Bronchial epithelial cell (primary cell): ENCODE measurements at places on chromosomes 13 and 19.
A peak's percentile ranks its signal among the peaks of the same experiment; 100 is the strongest.

DNA sequence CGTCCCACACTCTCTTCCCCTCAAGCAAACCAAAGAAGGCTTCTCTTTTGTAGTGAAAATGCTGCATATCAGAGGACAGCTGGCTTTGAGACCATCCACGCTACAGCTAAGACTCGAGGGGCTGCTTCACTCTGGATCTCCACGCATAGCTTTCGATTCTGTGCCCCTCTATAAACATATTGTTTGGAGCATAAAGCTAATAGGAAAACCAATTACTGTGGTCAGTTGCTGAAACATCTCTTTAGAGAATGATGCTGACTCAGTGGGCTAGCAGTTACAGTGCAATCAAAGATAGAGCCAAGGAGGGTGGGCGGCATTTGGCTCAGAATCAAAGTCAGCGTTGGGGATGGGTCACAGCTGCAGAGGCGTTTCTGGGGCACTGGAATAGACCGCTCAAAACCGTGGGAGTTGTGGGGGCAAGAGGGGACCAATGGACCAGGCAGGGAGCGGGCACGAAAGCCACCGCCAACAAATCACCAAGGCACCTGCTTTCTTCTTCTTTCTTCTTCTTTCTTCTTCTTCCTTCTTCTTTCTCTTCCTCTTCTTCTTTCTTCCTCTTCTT lies 76.7 kb downstream of the RASL11A start:
- DNase-seq: no peak

- DNase-seq: peak; percentile 52
Observed at GRCh38 chr19:2602391-2603181, 99.9 kb downstream of the GNG7 start.

- no peak for DNase-seq
Observed at GRCh38 chr13:59679254-59679653, 484.5 kb downstream of the DIAPH3 start.

DNA sequence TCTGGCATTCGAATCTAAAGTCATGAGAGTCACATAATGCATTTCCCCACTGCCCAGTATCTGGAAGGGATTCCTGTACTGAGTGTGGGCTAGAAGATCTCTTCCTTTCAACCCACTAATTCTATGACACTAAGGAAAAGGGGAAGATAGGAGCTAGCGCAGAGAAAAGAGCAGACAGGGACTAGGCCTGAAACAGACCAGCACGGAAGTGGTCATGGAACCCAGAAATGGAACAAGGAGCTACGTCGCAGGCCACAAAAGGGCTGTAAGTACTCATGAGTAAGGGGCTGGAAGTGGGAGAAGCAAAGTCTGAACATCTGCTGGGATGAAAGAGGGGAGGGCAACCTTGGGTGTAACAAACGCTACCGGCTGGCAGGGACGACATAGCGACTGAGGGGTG lies 8.6 kb downstream of the ABCC4 start:
- no peak for DNase-seq

GRCh38 chr19:16888629-16889365 lies at the start of gene F2RL3:
Gene F2RL3 (plus strand): TSS chr19:16888999. CDS start chr19:16889190, 191 bp downstream.
- DNase-seq: no peak

GRCh38 chr19:31154021-31154420 lies 195.2 kb downstream of the TSHZ3 start:
- peak; percentile 99 for DNase-seq

GRCh38 chr13:100594731-100595130 lies 6.1 kb upstream of the GGACT start:
- DNase-seq: no peak

DNA sequence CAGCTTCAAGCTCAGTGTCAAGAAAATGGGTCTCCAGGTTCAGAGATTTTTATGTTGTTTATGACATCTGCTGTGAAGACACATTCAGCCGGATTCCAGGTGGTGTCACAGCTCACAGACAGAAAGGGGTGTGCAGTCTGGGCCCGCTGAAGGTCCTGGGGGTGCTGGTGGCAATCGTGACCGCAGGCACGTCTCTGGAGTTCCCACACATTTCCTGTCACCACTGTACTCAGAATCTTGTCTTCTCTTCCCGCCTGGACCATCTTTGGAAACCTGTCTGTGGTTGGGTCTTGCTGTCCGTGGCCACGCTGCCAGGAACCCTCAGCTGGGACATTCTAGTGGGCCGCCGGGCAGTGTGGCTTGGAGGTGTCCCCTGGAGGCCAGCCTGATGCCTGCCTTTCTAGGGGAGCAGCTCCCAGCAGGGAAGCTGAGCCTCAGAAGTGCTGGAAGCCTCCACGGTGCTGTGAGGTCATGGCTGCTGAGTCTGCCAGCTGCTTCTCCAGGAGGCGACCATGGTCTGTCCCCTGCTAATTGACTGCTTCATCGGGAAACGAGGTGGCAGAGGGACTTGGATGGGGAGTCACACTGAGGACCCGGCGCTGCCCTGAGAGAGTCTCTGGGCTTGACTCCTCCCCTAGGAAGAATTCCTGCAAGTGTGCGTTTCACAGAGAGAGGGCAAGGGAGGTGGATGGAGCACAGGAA lies 3.7 kb downstream of the TEX29 start:
- no peak for DNase-seq

- DNase-seq: no peak
Observed at GRCh38 chr19:1366296-1366695, 17.4 kb upstream of the NDUFS7 start.

DNA sequence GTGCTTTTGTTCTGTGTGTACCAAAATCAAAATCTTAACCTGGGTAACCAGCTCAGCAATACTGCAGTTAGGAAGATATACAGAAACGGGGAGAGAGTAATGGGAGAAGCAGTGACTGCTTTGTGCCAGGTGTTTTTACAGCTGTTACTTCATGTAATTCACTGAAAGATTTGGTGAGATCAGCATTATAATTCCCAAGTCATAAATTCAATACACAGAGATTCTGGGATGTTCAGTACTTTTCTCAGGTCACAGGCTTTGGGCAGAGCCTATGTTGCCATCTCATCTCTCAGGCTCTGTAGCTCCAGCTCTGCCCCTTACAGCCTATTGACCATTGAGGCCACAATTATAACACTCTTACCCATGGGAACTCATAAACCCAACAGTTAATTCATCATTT lies 138.5 kb downstream of the ZAR1L start:
- no peak for DNase-seq

GRCh38 chr19:31913103-31913661 lies 432.2 kb upstream of the ZNF507 start:
- DNase-seq: no peak

DNA sequence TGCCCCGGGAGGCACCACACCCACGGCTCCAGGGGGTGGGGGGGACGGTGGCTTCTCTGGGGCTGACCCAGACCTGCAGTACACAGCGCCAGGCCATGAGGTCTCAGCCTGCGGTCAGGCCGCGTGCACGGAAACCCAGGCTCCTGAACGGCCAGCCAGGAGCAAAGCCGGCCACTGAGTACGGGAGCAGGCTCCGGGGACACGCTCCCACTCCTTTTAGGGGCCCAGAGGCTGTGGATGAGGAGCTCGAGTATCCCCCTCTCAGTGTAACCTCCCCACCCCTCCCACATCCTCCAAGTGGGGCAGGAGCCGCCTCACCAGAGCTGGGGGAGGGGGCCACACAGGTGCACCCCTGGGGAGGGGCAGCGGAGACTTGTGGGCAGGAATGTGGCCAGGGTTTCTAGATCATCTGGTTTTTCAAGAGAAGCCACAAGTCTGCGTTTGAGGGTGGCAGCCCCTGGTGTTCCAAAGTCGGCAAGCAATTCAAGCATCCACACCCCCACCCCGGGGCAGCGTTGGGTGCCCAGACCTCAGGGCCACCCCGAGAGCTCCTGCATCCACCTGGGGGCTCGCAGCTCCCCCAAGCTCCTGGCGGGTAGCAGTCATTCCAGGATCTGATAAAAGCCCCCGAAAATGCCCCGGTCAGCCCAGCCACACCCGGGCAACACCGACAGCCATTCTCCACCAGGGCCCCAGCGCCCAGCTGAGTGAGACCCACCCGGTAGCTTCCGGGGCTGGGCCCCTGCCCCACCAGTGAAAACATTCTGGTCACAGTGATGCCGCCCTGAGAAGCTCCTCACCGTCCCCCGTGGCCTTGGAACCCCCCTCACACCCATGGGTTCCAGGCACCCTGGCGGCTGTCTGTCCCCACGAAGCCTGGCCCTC lies 6.1 kb downstream of the SBNO2 start:
- no peak for DNase-seq

- peak; percentile 71 for DNase-seq
Observed at GRCh38 chr19:20171285-20171684, 4.3 kb downstream of the ZNF486 start.

DNA sequence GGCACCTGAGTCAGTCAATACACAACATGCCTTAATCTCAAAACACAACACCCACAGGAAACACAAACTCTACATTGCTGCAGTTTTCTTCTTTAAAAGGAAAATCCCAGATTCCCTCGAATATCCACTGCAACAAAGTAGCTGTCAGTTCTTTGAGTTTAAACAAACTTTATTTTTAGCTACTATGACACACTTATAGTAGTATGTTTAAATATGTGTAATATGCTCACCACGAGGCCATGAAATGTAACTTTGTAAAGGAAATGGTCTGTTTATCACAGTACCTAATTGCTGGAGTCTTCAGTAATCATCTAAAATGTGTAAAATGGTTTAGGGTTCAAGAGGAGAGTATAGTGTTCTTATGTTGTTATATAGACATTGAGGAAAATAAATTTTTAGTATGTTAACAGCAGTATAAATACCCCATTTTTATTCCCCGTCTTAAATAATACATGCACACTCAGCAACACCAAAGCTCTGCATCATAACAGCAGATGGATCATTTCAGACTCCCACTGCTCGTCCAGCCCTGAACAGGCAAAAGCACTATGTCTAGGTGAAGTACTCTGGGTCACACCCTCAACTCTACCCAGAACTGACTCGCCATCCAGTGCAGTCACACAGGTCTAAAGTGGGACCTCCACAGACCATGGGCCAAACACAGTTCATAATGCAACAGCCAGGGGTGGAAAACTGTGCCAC lies 20.6 kb downstream of the TUBGCP3 start:
- no peak for DNase-seq

DNA sequence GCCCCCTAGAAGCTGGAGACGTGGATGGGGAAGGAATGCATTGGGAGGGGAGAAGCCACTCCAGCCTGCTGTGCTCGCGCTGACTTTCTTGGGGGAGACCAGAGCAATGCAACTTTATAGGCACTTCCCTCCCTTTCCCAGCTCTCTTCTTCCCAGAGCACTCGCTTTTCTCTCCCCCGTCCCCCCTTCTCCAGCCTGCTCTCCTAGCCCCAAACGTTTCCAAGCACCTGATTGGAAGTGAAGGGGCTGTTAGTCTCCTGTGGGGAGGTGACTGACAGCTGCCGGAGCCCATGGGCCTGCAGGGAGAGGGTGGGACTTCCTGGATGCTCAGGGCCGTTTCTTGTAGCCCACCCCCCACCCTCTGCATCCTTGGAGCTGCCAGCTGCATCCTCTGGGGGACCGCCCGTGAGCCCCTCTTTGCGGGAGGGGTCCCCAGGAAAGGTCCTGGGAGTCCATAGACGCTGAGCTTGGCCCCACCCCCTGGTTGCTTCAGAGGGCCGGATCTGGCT lies 2.5 kb downstream of the HDGFL2 start:
- DNase-seq: peak; percentile 48

- no peak for DNase-seq
Observed at GRCh38 chr13:83219832-83220231, 662.4 kb downstream of the SLITRK1 start.

- DNase-seq: peak; percentile 94
Observed at GRCh38 chr19:38290631-38291147, 13.4 kb upstream of the C19orf33 start.
